Trophoblast cell (in vitro differentiated cells and primary cell): ENCODE measurements at places on chromosomes 2 and 18.

DNA sequence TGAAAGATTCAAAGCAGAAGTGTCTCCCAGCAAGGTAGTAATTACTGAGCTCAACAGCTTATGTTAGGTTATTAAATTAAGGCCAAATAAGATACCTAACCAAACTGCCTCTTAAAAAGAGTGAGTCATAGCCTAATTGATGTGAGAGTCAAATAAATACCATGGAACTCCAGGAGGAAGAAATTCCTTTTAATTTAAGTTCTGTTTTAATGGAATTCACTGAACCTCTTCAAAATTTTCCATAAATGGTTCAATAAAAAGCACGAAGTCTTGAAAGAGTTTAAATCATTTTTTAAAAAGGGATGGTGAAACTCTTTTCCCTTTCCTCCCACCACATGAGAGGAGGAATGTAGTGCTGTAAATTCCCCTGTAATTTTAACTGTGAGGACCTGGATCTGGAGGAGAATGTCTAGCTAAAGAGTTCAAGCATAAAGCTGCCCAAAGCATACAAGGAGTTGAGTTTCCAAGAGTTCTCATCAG lies 180.8 kb upstream of the MMADHC start:
- no peaks in the 10 kb centered on the region for H3K27me3 ChIP-seq
- H3K36me3 ChIP-seq = no peaks in the 10 kb centered on the region
- peak overlapping the region; percentile 25 for H3K27ac ChIP-seq
- no peak overlapping the region for H3K4me3 ChIP-seq
- DNase-seq = no peak
- H3K4me1 ChIP-seq = no peaks in the 10 kb centered on the region

GRCh38 chr2:218717262-218717661 lies 6.6 kb downstream of the TTLL4 start:
- peaks cover 2% of the 10 kb centered on the region for H3K36me3 ChIP-seq
- no peak overlapping the region for H3K4me3 ChIP-seq
- no peak overlapping the region for H3K27ac ChIP-seq
- peak; percentile 20 for DNase-seq

DNA sequence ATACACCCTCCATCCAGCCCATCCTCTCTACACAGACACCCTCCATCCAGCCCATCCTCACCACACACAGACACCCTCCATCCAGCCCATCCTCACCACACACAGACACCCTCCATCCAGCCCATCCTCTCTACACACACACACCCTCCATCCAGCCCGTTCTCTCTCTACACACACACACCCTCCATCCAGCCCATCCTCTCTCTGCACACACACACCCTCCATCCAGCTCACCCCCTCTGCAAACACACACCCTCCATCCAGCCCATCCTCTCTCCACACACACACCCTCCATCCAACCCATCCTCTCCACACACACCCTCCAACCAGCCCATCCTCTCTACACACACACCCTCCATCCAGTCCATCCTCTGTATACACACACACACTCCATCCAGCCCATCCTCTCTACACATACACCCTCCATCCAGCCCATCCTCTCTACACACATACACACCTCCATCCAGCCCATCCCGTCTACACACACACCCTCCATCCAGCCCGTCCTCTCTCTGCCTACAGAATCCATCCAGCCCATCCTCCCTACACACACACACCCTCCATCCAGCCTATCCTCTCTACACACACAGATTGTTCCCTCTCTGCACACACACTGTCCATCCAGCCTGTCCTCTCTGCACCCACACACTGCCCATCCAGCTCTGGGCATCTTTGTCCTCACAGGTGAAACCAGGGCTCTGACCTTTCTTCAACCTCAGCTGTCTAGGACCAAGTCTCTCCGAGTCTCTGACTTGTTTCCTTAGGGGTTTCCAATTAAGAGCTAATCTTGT lies 81.2 kb downstream of the EIPR1 start:
- no peak for DNase-seq
- no peaks in the 10 kb centered on the region for H3K4me1 ChIP-seq
- no peak overlapping the region for H3K27ac ChIP-seq
- no peaks in the 10 kb centered on the region for H3K36me3 ChIP-seq
- H3K27me3 ChIP-seq = no peaks in the 10 kb centered on the region

GRCh38 chr2:20990442-20991430 lies 53.1 kb downstream of the APOB start:
- no peak overlapping the region for H3K4me3 ChIP-seq
- no peaks in the 10 kb centered on the region for H3K36me3 ChIP-seq
- no peak for DNase-seq
- H3K27me3 ChIP-seq = no peaks in the 10 kb centered on the region

- H3K27ac ChIP-seq = no peak overlapping the region
- no peak overlapping the region for H3K4me3 ChIP-seq
- DNase-seq = no peak
- H3K27me3 ChIP-seq = no peaks in the 10 kb centered on the region
- no peaks in the 10 kb centered on the region for H3K4me1 ChIP-seq
Observed at GRCh38 chr2:204931562-204931961, 386.3 kb downstream of the PARD3B start.

- no peak overlapping the region for H3K27ac ChIP-seq
- H3K27me3 ChIP-seq = no peaks in the 10 kb centered on the region
- H3K4me3 ChIP-seq = no peak overlapping the region
- peak; percentile 34 for DNase-seq
- H3K36me3 ChIP-seq = no peaks in the 10 kb centered on the region
Observed at GRCh38 chr2:43408407-43409160, 182.2 kb upstream of the ZFP36L2 start.

- peaks cover 20% of the 10 kb centered on the region for H3K36me3 ChIP-seq
- no peak for DNase-seq
- no peaks in the 10 kb centered on the region for H3K4me1 ChIP-seq
- H3K27ac ChIP-seq = no peak overlapping the region
- no peaks in the 10 kb centered on the region for H3K27me3 ChIP-seq
- no peak overlapping the region for H3K4me3 ChIP-seq
Observed at GRCh38 chr2:38815936-38816335, 37.9 kb downstream of the GEMIN6 start.

GRCh38 chr18:61653823-61654551 lies 238.8 kb downstream of the RNF152 start:
- H3K27me3 ChIP-seq = no peaks in the 10 kb centered on the region
- no peak for DNase-seq
- H3K27ac ChIP-seq = no peak overlapping the region
- H3K4me1 ChIP-seq = no peaks in the 10 kb centered on the region

DNA sequence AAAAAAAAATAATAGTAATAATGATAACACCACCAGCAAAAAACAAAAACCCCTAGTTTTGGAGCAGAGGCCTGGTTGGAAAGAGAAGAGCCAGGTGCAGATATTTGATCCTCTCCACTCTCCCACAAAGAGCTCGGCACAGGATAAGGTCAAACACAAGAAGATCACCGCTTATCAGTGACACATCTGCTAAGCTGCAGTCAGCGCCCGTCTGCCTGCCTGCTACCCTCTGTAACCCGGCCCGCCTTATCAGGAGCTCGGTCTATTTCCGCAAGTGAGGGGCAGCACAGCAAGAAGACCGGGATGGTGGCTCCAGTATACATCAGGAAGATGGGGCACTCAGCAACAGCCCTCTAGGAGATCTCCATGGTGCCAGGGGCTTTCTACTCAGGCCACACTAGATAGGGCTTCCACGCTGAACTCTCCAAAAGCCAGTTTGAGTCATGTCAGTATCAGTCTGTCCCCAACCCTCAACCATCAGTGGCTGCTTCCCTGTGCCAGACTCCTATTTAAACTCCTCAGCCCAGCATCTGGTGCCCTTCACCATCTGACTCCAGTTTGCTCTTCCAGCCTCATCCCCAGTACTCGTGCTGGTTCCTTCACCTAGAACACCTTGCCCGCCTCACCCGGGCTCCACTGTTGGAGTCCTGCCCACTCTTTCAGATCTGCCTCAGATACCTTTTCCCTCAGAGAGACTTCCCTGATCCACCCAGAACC lies 67.3 kb upstream of the PPP1CB start:
- no peaks in the 10 kb centered on the region for H3K36me3 ChIP-seq
- H3K4me1 ChIP-seq = peaks cover 44% of the 10 kb centered on the region
- H3K4me3 ChIP-seq = no peak overlapping the region

GRCh38 chr18:44691148-44691925 lies 10.6 kb downstream of the SETBP1 start:
- H3K36me3 ChIP-seq = no peaks in the 10 kb centered on the region
- H3K4me1 ChIP-seq = peaks cover 5% of the 10 kb centered on the region
- no peaks in the 10 kb centered on the region for H3K27me3 ChIP-seq
- H3K27ac ChIP-seq = no peak overlapping the region
- H3K4me3 ChIP-seq = no peak overlapping the region
- DNase-seq = no peak

DNA sequence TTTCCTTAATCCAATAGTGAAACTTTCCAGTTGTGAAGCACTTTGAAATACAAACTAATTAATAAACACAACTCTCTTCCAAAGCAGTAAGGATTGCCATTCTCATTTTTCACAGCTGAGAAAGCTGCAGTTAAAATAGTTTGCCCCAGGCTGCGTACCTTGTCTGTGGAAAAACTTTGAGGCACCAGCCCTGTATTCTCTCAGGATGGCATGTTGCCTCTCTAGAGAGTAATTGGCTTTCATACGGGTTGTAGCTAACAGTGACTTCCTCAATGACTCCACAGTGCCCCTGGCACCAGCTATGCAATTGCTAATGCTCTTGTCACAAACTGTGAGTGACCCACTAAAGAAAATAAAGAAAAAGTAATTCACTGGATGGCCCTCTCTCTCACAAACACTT lies 345.7 kb downstream of the MTX2 start:
- no peaks in the 10 kb centered on the region for H3K27me3 ChIP-seq
- H3K4me1 ChIP-seq = no peaks in the 10 kb centered on the region
- no peak overlapping the region for H3K4me3 ChIP-seq
- no peaks in the 10 kb centered on the region for H3K36me3 ChIP-seq
- DNase-seq = peak; percentile 60

GRCh38 chr2:35783723-35784122 lies 571.9 kb upstream of the CRIM1 start:
- no peaks in the 10 kb centered on the region for H3K4me1 ChIP-seq
- H3K36me3 ChIP-seq = no peaks in the 10 kb centered on the region
- H3K27ac ChIP-seq = no peak overlapping the region
- no peak for DNase-seq

- H3K4me1 ChIP-seq = no peaks in the 10 kb centered on the region
- no peaks in the 10 kb centered on the region for H3K36me3 ChIP-seq
- H3K4me3 ChIP-seq = no peak overlapping the region
Observed at GRCh38 chr2:84493514-84493913, 22.8 kb upstream of the DNAH6 start.

GRCh38 chr2:96596596-96596995 lies 41.5 kb downstream of the KANSL3 start:
- H3K4me1 ChIP-seq = no peaks in the 10 kb centered on the region
- H3K27ac ChIP-seq = no peak overlapping the region
- no peak for DNase-seq

DNA sequence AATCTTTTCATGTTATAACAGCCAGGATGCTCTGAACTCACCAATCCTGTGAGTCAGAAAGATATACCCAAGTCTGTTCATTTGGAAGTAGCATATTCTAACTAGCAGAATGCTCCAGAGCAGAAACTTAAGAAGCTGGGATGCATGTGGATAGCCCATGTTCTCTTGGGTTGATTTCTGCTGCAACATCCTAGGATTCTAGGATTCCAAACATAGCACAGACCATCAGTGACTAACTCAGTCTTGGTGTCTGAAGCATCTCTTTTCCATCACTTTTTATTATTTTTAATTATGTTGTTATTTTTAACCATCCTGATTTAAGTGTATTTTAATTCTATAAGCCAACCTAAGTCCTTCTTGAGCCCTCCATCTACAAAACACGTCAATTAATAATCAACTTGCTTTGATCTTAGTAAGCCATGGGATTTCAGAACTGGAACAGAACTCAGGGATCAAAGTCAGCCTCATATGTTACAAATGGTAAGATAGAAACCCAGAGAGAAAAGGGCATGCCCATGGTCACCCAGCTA lies 85.4 kb downstream of the OSR1 start:
- no peak overlapping the region for H3K27ac ChIP-seq
- no peaks in the 10 kb centered on the region for H3K36me3 ChIP-seq
- no peak overlapping the region for H3K4me3 ChIP-seq
- no peak for DNase-seq

DNA sequence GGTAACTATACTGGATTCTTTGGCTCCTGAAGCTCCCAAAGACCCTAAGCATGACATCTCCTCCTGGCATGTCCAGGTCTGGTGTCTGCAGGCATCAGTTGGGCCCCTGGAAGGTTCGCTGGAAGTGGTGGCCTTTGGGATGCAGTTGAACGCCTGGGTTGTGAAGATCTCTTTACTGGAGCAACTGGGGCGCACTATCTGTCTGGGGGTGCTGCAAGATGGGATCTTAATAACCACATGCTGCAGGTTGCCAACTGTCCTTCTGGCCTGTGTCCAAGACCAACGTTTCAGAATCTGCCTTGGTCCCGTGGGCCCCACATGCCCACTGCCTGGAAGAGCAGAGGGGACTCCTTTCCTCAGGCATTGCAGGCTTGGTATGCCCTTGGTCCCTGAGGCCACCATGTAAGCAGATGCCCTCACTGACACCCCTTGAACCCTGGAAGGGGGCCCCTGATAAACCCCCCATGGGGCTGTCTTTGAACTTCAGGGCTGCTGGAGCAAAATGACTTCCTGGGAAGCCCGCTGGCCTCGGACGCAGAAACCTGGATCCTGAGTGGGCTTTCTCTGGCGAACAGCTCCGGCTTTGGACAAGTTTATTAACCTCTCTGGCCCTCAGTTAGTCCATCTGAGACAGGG lies 101.9 kb downstream of the TWIST2 start:
- H3K4me1 ChIP-seq = no peaks in the 10 kb centered on the region
- H3K4me3 ChIP-seq = no peak overlapping the region
- H3K27ac ChIP-seq = no peak overlapping the region

GRCh38 chr2:240586198-240586918 lies at the start of gene CAPN10:
Gene CAPN10 (plus strand): TSS chr2:240586734. CDS start chr2:240586912, 178 bp downstream.
- H3K27ac ChIP-seq = peak within 1 kb of the TSS; percentile 75
- H3K27me3 ChIP-seq = no peaks in the 10 kb centered on the region
- DNase-seq = peak; percentile 98
- peaks cover 18% of the 10 kb centered on the region for H3K4me1 ChIP-seq
- peak within 1 kb of the TSS; percentile 93 for H3K4me3 ChIP-seq

DNA sequence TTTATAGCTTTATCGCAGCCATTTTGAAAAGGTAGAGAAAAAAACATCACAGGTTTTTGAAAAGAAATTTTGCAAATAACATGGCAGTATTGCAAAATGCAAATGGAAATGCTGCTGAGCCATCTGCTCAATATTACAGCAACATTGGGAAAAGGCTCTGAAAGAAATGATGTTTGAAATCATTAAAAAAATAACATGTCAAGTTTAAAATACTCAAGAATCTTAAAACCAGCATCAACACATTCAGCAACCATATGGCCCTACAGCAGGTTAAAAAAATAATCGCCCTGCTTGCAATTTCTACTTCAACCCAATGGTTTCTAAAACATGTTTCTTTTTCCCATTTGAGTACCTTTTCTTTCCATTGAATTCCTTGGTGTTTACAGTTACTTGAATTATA lies 289.4 kb downstream of the AFF3 start:
- no peaks in the 10 kb centered on the region for H3K36me3 ChIP-seq
- H3K4me1 ChIP-seq = no peaks in the 10 kb centered on the region
- H3K4me3 ChIP-seq = no peak overlapping the region

- no peak for DNase-seq
- H3K36me3 ChIP-seq = no peaks in the 10 kb centered on the region
- H3K4me1 ChIP-seq = no peaks in the 10 kb centered on the region
- no peaks in the 10 kb centered on the region for H3K27me3 ChIP-seq
Observed at GRCh38 chr2:27506587-27506986, 9.9 kb downstream of the GCKR start.

- H3K4me3 ChIP-seq = no peak overlapping the region
- no peaks in the 10 kb centered on the region for H3K4me1 ChIP-seq
- DNase-seq = no peak
- no peak overlapping the region for H3K27ac ChIP-seq
- H3K36me3 ChIP-seq = no peaks in the 10 kb centered on the region
Observed at GRCh38 chr2:140550821-140551220, 1580.0 kb downstream of the LRP1B start.
